ENCODE measurements at places on chromosomes 16 and 17. TPM values are rescaled to one million over a fixed set of nuclear protein-coding genes. Genes with fewer than 3 reads are reported as not detected.

The SULT1A1 gene
- total RNA-seq = 5.2 TPM

The C17orf113 gene
- total RNA-seq = 0.34 TPM

The NUPR1 gene
- total RNA-seq = 18.9 TPM

The HAGH gene
- 25.4 TPM for total RNA-seq

The ZNF778 gene
- 11.3 TPM for total RNA-seq

The CTRB2 gene
- total RNA-seq = not detected

The KRT39 gene
- 0.17 TPM for total RNA-seq

The NPIPB8 gene
- not detected for total RNA-seq

The TEX14 gene
- total RNA-seq = under 0.01 TPM

The TBKBP1 gene
- 8.7 TPM for total RNA-seq

The KRTAP4-5 gene
- total RNA-seq = not detected

The CA7 gene
- total RNA-seq = not detected

The TBC1D28 gene
- not detected for total RNA-seq

The ZFHX3 gene
- 4.7 TPM for total RNA-seq

The KLHL36 gene
- total RNA-seq = 55.2 TPM

The TEX19 gene
- under 0.01 TPM for total RNA-seq

The KRT16 gene
- total RNA-seq = 1.9 TPM

The AANAT gene
- not detected for total RNA-seq

The MSLN gene
- total RNA-seq = not detected

The PRSS8 gene
- total RNA-seq = 0.09 TPM
